ENCODE measurements at places on chromosomes 6 and 20. TPM values are rescaled to one million over a fixed set of nuclear protein-coding genes. Genes with fewer than 3 reads are reported as not detected.

CRISP2 gene
- total RNA-seq, result not detected

SCUBE3 gene
- 0.62 TPM for total RNA-seq

MLN gene
- not detected for total RNA-seq

DNA sequence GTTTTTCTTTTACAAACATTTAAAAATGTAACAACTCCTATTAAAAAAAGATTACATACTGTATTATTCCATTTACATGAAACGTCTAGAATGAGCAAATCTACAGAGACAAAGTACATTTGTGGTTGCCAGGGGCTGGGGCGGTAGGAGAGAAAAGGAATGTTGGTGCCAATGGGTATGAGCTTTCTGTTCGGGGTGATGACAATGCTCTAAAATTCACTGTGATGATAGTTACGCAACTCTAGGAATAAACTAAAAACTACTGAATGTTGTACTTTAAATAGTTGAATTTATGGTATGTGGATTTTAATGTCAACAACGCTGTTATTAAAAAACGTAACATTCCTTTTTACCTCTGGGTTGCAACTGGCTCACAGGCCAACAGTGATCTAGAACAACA lies 211.1 kb downstream of the GMDS start:
- no peak overlapping the region for H3K27ac ChIP-seq
- H3K4me3 ChIP-seq, result no peak overlapping the region
- no peak for DNase-seq
- peaks cover 11% of the 10 kb centered on the region for H3K4me1 ChIP-seq
- no peaks in the 10 kb centered on the region for H3K27me3 ChIP-seq

BEND6 gene
- total RNA-seq, result 0.66 TPM

GRCh38 chr6:131652472-131652871 lies 15.4 kb downstream of the ENPP3 start:
- H3K27ac ChIP-seq, result no peak overlapping the region
- no peak overlapping the region for H3K4me3 ChIP-seq
- no peaks in the 10 kb centered on the region for H3K36me3 ChIP-seq
- peaks cover 4% of the 10 kb centered on the region for H3K4me1 ChIP-seq
- DNase-seq, result peak; percentile 37
- no peaks in the 10 kb centered on the region for H3K27me3 ChIP-seq

MATN4 gene
- not detected for total RNA-seq

- no peak for DNase-seq
- peaks cover 22% of the 10 kb centered on the region for H3K36me3 ChIP-seq
- no peaks in the 10 kb centered on the region for H3K27me3 ChIP-seq
- H3K27ac ChIP-seq, result no peak overlapping the region
Measured at GRCh38 chr6:169709293-169709692, 7.4 kb downstream of the C6orf120 start.

DNA sequence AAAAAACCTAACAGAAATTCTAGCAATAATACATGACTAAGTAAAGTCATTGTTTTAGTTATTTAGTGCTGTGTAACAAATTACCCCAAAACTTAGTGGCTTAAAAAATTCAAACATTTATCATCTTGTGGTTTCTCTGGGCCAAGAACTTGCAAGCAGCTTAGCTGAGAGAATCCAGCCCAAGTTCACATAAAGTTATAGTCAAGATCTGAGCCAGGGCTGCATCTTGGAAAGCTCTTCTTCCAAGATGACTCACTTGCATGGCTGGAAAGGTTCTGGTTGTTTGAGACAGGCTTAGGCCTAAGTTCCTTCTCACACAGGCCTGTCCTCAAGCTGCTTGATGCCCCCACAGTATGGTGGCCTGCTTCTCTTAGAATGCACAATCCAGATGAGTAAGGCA lies 217.8 kb upstream of the TSHZ2 start:
- no peak overlapping the region for H3K27ac ChIP-seq
- DNase-seq, result no peak
- no peaks in the 10 kb centered on the region for H3K4me1 ChIP-seq
- no peaks in the 10 kb centered on the region for H3K27me3 ChIP-seq
- no peak overlapping the region for H3K4me3 ChIP-seq

DNA sequence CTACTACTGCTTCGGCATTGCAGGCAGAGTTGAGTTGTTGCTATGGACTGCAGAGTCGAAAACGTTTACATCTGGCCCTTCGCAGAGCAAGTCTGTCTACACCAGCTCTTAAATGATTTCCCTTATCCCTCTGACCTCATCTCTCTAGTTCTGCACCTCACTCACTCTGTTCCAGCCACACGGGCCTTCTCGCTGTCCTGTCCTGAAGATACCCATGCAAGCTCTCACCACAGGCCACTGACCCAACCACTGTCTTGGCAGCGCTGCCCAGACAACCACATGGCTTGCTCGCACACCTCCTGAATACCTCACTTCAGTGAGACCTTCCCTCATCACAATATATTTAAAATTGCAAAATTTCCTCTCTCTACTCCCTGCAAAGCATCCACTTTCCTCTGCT lies 31.4 kb downstream of the B4GALT5 start:
- peaks cover 2% of the 10 kb centered on the region for H3K36me3 ChIP-seq
- peaks cover 17% of the 10 kb centered on the region for H3K4me1 ChIP-seq
- H3K27me3 ChIP-seq, result no peaks in the 10 kb centered on the region

- H3K4me3 ChIP-seq, result no peak within 1 kb of the TSS
- no peaks in the 10 kb centered on the region for H3K27me3 ChIP-seq
- H3K27ac ChIP-seq, result no peak within 1 kb of the TSS
Measured at GRCh38 chr6:110415086-110415916, at the start of gene DDO. Gene DDO, minus strand, starts transcription at chr6:110415575. Its CDS starts 2,113 bp downstream, at chr6:110413462.

GRCh38 chr20:46746956-46747526 lies 37.6 kb downstream of the SLC2A10 start:
- H3K36me3 ChIP-seq, result no peaks in the 10 kb centered on the region
- H3K4me1 ChIP-seq, result no peaks in the 10 kb centered on the region
- no peak overlapping the region for H3K27ac ChIP-seq

DNA sequence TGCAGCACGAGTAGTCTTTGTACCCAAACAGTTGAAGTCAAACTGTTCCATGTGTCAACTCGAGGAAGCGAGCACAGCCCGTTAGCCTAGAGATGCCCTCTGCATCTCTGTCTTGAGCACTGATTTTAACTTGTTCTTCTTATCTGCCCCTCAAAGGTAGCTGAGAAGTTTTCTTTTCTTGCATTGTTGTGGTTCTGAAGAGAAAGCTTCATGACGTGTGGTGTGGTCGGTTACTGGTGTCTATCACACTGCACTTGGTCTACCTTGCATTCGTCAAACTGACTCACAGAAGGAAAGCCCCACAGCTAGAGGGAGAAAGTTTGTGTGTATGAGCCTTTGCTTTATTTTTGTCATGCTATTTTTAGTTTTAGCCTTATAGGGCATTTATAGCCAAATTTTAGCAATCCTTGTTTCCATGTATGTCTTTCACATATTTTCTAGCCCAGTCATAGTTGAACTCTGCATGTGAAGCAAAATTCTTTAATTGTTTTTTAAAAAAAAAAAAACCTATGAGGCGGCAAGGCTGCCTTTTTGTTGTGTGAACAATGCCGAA lies 115.1 kb downstream of the JAG1 start:
- H3K36me3 ChIP-seq, result no peaks in the 10 kb centered on the region
- no peak overlapping the region for H3K27ac ChIP-seq
- peaks cover 19% of the 10 kb centered on the region for H3K4me1 ChIP-seq
- H3K27me3 ChIP-seq, result no peaks in the 10 kb centered on the region

GRCh38 chr6:151322570-151322969 lies 68.8 kb downstream of the ZBTB2 start:
- no peak for DNase-seq
- peaks cover 24% of the 10 kb centered on the region for H3K4me1 ChIP-seq
- no peaks in the 10 kb centered on the region for H3K36me3 ChIP-seq
- H3K4me3 ChIP-seq, result no peak overlapping the region
- no peak overlapping the region for H3K27ac ChIP-seq
- H3K27me3 ChIP-seq, result no peaks in the 10 kb centered on the region

DNA sequence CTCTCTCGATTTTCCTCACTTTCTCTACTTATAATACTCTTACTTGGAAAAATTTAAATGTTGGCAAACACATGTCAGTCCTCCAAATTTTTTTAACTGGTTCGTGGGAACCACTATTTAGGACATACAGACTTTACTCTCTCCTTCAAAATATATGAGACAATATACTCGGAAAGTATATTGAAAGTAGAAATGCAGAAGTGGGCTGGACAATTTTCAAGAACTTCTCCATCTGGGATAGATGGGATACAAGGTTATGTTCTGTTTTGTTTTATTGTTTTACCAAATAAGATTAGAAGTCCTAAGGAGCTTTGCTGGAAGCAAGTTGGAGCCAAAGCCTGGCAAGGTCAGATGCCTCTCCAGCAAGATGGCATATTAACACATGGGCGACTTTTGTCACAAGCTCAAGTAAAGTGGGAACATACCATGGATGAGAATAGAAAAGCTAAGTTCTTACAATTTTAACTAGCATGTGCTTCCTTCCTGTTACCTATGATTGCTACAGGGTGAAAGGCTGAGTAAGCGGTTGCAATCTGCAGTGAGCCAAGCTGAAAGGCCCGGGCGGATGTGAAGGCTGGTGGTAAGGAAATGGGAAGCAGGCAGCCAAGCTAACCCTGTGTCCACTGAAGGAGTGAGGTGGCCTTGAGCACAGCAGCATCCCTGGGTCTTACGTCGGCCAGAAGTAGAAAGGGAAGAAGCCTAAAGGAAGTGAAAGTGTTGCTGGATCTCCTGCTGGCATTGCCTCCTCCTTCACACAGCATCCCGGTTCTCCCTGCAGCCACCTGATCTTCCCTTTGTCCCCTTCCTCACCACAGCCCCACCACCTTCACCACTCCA lies 7.1 kb downstream of the MAP3K5 start:
- peak; percentile 58 for DNase-seq
- no peaks in the 10 kb centered on the region for H3K27me3 ChIP-seq
- no peak overlapping the region for H3K4me3 ChIP-seq
- no peaks in the 10 kb centered on the region for H3K36me3 ChIP-seq

ANKRD66 gene
- not detected for total RNA-seq

GRCh38 chr6:28776269-28777146 lies 147.3 kb downstream of the TRIM27 start:
- no peak for DNase-seq
- no peaks in the 10 kb centered on the region for H3K4me1 ChIP-seq

GRCh38 chr6:136975089-136975715 lies 53.1 kb downstream of the SLC35D3 start:
- H3K27me3 ChIP-seq, result peaks cover 2% of the 10 kb centered on the region
- no peak for DNase-seq
- H3K4me3 ChIP-seq, result no peak overlapping the region
- H3K36me3 ChIP-seq, result no peaks in the 10 kb centered on the region
- H3K4me1 ChIP-seq, result no peaks in the 10 kb centered on the region

FANCE gene
- 12.7 TPM for total RNA-seq

- no peaks in the 10 kb centered on the region for H3K4me1 ChIP-seq
- no peaks in the 10 kb centered on the region for H3K36me3 ChIP-seq
- H3K27ac ChIP-seq, result no peak overlapping the region
- H3K27me3 ChIP-seq, result peaks cover 6% of the 10 kb centered on the region
- no peak overlapping the region for H3K4me3 ChIP-seq
- no peak for DNase-seq
Measured at GRCh38 chr20:25090492-25091429, 8.8 kb upstream of the VSX1 start.

GRCh38 chr6:88871498-88871897 lies 91.9 kb downstream of the RNGTT start:
- no peak overlapping the region for H3K4me3 ChIP-seq
- H3K27ac ChIP-seq, result no peak overlapping the region
- DNase-seq, result no peak
- peaks cover 18% of the 10 kb centered on the region for H3K4me1 ChIP-seq
- no peaks in the 10 kb centered on the region for H3K27me3 ChIP-seq

GRCh38 chr6:7787137-7787608 lies 61.3 kb downstream of the BMP6 start:
- H3K27me3 ChIP-seq, result no peaks in the 10 kb centered on the region
- DNase-seq, result peak; percentile 25
- H3K27ac ChIP-seq, result no peak overlapping the region
- peaks cover 1% of the 10 kb centered on the region for H3K36me3 ChIP-seq
- peaks cover 24% of the 10 kb centered on the region for H3K4me1 ChIP-seq
- no peak overlapping the region for H3K4me3 ChIP-seq

GRCh38 chr6:2695454-2696095 lies 55.1 kb downstream of the MYLK4 start:
- no peak overlapping the region for H3K4me3 ChIP-seq
- no peaks in the 10 kb centered on the region for H3K4me1 ChIP-seq
- peaks cover 4% of the 10 kb centered on the region for H3K27me3 ChIP-seq
- no peaks in the 10 kb centered on the region for H3K36me3 ChIP-seq
- H3K27ac ChIP-seq, result no peak overlapping the region

DNA sequence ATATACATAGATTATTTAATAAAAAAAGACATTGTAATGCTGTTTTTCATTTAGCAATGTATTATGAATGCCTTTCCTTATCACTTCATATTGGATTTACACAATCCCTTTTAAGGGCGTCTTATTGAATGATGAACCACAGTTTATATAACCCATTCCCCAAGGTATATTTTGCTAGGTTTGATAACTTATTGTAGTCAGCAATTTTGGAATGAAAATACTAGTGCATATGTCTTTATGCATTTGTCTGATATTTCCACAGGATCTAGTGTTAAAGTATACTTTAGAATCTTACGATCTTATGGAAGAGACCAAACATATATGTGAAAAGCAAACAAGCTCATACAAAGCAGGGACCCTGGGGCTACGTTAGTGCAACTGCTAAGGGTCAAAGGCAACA lies 180.4 kb upstream of the RIN2 start:
- no peaks in the 10 kb centered on the region for H3K4me1 ChIP-seq
- H3K4me3 ChIP-seq, result no peak overlapping the region
- H3K27ac ChIP-seq, result no peak overlapping the region
- H3K27me3 ChIP-seq, result no peaks in the 10 kb centered on the region

DNA sequence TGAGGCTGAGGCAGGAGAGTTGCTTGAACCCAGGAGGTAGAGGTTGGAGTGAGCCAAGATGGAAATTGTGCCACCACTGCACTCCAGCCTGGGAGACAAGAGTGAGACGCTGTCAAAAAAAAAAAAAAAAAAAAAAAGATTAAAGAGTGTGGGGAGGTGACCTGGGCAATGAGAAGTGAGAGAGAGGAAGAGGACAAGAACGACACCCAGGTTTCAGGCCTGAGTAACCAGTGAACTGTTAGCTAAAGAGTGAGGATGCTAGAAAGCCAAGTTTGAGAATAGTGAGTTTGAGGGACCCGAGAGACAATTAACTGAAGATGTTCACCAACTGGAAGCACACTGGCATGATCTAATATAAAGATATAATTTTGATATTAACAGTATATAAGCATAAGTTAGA lies 85.4 kb upstream of the TNFAIP3 start:
- DNase-seq, result no peak
- no peaks in the 10 kb centered on the region for H3K27me3 ChIP-seq
- H3K36me3 ChIP-seq, result no peaks in the 10 kb centered on the region
- no peak overlapping the region for H3K4me3 ChIP-seq
- H3K4me1 ChIP-seq, result peaks cover 10% of the 10 kb centered on the region
- H3K27ac ChIP-seq, result no peak overlapping the region

- H3K4me3 ChIP-seq, result no peak overlapping the region
- DNase-seq, result no peak
- no peaks in the 10 kb centered on the region for H3K4me1 ChIP-seq
Measured at GRCh38 chr6:45901767-45902650, 113.7 kb downstream of the CLIC5 start.

- DNase-seq, result no peak
- no peaks in the 10 kb centered on the region for H3K27me3 ChIP-seq
- H3K36me3 ChIP-seq, result no peaks in the 10 kb centered on the region
- H3K27ac ChIP-seq, result no peak overlapping the region
Measured at GRCh38 chr20:59559024-59559817, 45.1 kb upstream of the PHACTR3 start.

Measured in endothelial cell of umbilical vein (primary cell).